SK-N-DZ (cell line): ENCODE measurements at places on chromosomes 4 and X.

GRCh38 chr4:3122081-3122563 is 47.6 kb downstream of the HTT start:
- no peak for DNase-seq

- DNase-seq, result no peak
Measured at GRCh38 chr4:143538979-143539669, 25.6 kb downstream of the SMARCA5 start.

GRCh38 chr4:19575924-19576323 is 675.8 kb upstream of the SLIT2 start:
- DNase-seq, result no peak

DNA sequence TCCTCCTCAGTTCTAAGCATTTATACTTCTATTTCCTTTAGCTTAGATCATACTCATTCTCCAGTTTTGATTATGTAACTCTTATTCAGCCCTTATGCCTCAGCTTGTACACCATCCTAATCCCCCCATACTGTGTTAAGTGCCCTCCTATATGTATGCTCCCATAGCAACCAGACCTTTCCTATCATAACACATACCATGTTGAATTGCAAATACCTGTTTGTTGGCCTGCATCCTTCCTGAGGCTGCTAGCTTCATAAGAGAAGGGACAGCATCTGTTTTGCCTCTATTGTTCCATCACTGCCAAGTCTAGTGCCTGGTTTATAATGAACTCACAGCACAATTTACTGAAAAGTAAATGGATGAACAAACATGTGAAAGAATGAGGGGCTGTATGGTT is 443.7 kb downstream of the CENPC start:
- DNase-seq, result no peak

- no peak for DNase-seq
Measured at GRCh38 chr4:135538698-135539097, 1337.1 kb upstream of the PABPC4L start.

DNA sequence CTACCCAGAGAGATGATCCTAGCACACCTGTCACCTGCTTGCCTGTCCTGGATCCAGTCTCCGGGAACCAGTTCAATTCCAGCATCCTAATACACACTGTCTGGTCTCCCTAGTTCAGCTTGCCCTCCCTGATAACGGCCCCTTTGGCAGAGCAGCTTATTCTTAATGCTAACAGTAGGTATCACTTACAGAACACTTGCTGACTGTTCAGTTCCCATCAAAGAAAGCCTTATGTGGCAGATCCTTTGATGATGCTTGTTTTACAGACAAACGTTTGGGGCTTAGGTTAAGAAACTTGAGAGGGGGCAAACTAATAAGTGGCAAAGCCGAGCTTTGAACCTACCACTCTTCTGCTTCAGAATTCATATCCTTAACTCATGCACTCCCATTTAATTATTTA is 890 bp downstream of the RASSF6 start:
- no peak for DNase-seq

GRCh38 chr4:47577779-47578553 is 92.9 kb downstream of the ATP10D start:
- DNase-seq, result no peak

GRCh38 chr4:146032234-146032860 is 93.7 kb upstream of the ZNF827 start:
- no peak for DNase-seq
